Omental fat pad (tissue), 4 donors: ENCODE measurements at places on chromosomes 2 and 18. TPM values are rescaled to one million over a fixed set of nuclear protein-coding genes. Genes with fewer than 3 reads are reported as not detected.

The NYAP2 gene
- total RNA-seq, result not detected

The ECEL1 gene
- total RNA-seq, result not detected

The UPP2 gene
- total RNA-seq, result not detected

The CCT4 gene
- total RNA-seq, result 62.9 TPM

The ALPP gene
- total RNA-seq, result not detected

The OR6B2 gene
- not detected for total RNA-seq

The HOXD8 gene
- 24.6 TPM for total RNA-seq

The CHAC2 gene
- total RNA-seq, result 7.2 TPM

The DNAJC5G gene
- not detected for total RNA-seq

The POMC gene
- 12.8 TPM for total RNA-seq

The OSR1 gene
- total RNA-seq, result 148 TPM

The IL1F10 gene
- total RNA-seq, result not detected

The CIDEA gene
- total RNA-seq, result 584 TPM

The FER1L5 gene
- not detected for total RNA-seq

The CYP26B1 gene
- 14.4 TPM for total RNA-seq

The CDC42EP3 gene
- total RNA-seq, result 12.1 TPM

The MYCN gene
- total RNA-seq, result not detected

The CASP10 gene
- 47.0 TPM for total RNA-seq

The EN1 gene
- total RNA-seq, result 1.9 TPM

The UBR3 gene
- total RNA-seq, result 67.3 TPM

The G6PC2 gene
- total RNA-seq, result not detected

The AOX1 gene
- 241 TPM for total RNA-seq

The XIRP2 gene
- not detected for total RNA-seq
